ENCODE measurements at places on chromosomes 12 and 14. TPM values are rescaled to one million over a fixed set of nuclear protein-coding genes. Genes with fewer than 3 reads are reported as not detected.

Gene CD69
- not detected for total RNA-seq

Gene CIT
- 80.6 TPM for total RNA-seq

DNA sequence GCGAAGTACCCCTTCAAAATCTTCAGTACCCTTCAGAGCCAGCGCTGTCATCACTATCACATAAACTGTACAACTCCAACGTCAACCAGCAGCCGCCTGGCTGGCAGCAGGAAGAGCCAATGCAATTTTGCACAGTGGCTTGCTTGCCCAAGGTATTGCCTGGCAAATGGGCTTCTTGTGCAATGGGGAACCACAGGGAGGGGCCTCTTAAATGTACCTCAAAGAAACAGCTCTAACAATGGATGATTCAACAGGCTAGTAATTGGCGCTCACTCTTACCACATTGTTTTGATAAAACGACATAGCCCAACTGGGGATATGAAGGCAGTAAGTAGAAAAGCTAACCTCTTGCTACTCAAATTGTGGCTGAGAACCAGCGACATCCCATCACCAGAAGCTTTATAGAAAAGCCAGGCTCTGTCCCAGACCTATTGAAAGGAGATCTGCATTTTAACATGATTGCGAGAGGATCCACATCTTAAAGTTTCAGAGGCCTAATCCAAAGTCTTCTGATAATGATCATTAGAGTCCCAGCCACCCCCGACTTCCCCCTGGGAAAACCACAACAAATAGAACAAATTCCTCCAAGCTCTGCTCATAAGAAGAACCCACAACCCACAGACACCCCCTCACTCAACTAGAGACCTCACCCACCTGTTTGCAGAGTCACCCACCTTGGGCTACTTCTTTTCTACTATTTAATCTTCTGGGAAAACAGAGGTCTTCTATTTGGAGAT lies 125.3 kb upstream of the HIF1A start:
- H3K27ac ChIP-seq, result no peak overlapping the region
- H3K36me3 ChIP-seq, result no peaks in the 10 kb centered on the region

Gene SERPINA12
- not detected for total RNA-seq

Gene CLEC4C
- not detected for total RNA-seq

Gene KRT6C
- not detected for total RNA-seq

Gene LRRC43
- total RNA-seq, result 1.1 TPM

Gene NXPH4
- total RNA-seq, result 0.71 TPM

DNA sequence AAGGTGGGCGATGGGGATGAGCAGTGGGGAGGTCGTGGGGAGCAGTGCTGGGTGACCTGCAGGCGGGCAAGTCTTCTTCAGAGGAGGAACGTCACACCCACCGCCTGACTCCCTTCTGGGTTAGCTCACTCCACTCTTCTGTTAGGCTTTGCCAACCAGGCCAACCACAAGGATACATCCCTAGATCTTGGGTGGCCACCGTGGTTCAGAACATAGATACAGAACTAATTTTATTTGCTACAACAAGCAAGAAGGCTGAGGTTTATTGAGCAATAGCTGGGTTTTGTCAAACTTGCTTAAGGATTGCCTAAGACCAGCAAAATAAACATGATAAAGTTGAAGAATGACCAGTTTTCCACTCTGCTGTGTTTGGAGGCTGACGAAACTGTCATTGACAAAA lies 109.4 kb downstream of the DACT1 start:
- no peak for DNase-seq
- no peak overlapping the region for H3K4me3 ChIP-seq
- no peaks in the 10 kb centered on the region for H3K27me3 ChIP-seq
- H3K27ac ChIP-seq, result no peak overlapping the region
- H3K4me1 ChIP-seq, result peaks cover 6% of the 10 kb centered on the region
